Activated CD4-positive, alpha-beta T cell treated with anti-CD3 and anti-CD28 coated beads, Interleukin-2, amount 10 ng/mL, durations not matched to agents 7 days and 5 days (primary cell): ENCODE measurements at places on chromosomes 1 and 21.

GRCh38 chr21:14989359-14989758 is 75.4 kb downstream of the NRIP1 start:
- DNase-seq, result no peak

- DNase-seq, result no peak
These were observed 197.0 kb upstream of the LHX8 start for GRCh38 chr1:74937176-74937575.

DNA sequence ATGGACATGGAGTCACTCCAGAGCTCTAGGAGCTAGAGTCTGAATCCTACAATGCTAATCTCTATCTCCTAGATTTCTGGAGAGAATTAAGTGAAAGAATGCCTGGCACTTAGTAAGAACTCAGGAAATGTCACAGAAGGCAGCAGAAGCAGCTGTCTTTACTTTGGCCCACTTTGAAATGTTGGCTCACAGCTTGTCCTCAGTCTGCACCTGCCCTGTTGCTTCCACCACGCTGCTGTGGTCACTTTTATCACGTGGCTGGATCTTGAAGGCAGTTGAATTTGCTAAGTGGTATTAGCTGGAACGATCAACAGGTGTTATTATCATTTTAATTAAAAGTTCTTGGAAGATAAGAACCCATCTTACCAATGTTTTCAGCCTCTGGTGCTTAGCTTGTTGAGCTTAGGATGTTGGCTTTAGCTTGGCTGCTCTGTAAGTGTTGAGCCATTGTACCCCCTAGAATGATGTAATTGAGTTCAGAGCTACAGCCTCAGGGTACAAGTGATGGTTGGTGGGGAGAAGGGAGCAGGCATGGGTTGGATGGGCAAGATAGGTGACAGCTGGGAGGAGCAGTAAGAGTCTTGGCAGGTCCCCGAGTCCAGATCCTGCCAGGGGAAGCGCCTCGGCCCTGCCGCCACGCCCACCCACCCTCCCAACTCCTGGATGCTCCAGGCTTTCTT is 41.9 kb upstream of the EPS8L3 start:
- DNase-seq, result no peak

- DNase-seq, result no peak
These were observed 11.7 kb downstream of the HYI start for GRCh38 chr1:43441894-43442637.

- no peak for DNase-seq
These were observed 40.8 kb upstream of the MPZL1 start for GRCh38 chr1:167681024-167681423.

GRCh38 chr1:80534606-80535360 is 1266.0 kb upstream of the ADGRL2 start:
- DNase-seq, result no peak

- no peak for DNase-seq
These were observed 619 bp upstream of the ZBTB8B start for GRCh38 chr1:32464191-32464715.

GRCh38 chr1:213327017-213327667 is 276.1 kb downstream of the RPS6KC1 start:
- no peak for DNase-seq

DNA sequence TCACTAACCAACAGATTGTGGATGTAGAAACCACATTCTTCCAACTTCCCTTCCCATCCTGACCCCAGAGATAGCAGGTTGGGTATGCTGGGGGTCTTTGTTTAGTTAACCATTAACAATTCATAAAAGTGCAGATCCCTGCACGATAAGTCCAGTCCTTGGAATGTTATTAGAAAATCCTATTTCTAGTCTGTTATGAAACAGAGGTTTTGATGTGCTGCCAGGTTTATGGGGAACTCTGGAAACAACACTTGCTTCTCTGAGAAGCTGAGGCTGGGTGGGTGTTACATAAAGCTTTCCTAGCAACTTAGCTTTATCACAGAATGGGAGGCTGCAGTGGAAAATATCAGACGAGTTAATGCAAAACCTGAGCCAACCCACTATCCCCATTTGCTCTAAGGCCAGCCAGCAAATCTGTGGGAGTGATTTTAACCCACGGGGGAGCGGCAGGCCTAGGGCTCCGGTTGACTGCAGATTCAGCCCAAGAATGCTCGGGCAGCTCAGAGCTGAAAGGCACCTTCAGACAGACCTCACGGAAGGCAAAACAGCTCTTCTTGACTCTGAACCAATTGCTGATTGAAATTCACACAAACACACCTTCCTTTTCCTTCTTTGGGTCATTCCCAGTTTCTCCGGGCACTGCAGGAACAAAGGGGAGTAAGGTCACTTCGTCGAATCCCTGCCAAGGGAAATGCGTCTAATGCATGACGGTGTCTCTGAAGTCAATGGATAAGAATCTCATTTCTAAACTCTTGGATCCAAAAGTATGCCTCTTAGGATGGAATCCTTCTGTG is 111.7 kb upstream of the IRF2BP2 start:
- DNase-seq, result no peak

- DNase-seq, result no peak
These were observed 37.6 kb downstream of the FCRL2 start for GRCh38 chr1:157739229-157739901.

- no peak for DNase-seq
These were observed 210.6 kb downstream of the HLX start for GRCh38 chr1:221089803-221090202.

GRCh38 chr1:56070601-56071000 is 508.8 kb downstream of the PLPP3 start:
- DNase-seq, result no peak

- DNase-seq, result no peak
These were observed 70.3 kb upstream of the KCNK1 start for GRCh38 chr1:233543338-233544255.

GRCh38 chr1:172966844-172967540 is 83.7 kb downstream of the TNFSF18 start:
- DNase-seq, result no peak

DNA sequence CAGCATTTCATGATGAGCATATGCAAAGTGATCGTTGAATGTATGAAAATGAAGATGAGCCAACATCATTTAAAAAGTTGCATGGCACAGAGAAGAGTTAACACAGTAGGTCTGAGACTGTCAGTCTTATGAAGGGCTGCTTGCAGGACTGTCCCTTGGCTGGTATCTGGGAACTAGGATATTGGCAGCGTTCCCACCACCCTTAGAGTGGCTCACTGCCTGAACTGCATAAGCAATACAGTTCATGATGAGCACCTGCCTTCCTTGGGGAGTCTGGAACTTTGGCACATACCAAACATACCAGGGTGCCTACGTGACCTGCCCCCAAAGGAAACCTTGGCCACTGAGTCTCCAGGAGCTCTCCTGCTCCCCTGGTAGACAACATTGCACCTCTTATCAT is 161.8 kb downstream of the DSCAM start:
- no peak for DNase-seq

GRCh38 chr1:228217551-228218344 is 9.9 kb downstream of the OBSCN start:
- no peak for DNase-seq

DNA sequence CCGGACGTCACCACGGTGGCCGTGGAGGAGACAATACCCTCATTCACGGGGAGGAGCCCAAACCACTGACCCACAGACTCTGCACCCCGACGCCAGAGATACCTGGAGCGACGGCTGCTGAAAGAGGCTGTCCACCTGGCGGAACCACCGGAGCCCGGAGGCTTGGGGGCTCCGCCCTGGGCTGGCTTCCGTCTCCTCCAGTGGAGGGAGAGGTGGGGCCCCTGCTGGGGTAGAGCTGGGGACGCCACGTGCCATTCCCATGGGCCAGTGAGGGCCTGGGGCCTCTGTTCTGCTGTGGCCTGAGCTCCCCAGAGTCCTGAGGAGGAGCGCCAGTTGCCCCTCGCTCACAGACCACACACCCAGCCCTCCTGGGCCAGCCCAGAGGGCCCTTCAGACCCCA is 7.0 kb downstream of the TNFRSF14 start:
- DNase-seq, result no peak

GRCh38 chr1:86303041-86303690 is 93.0 kb downstream of the ODF2L start:
- DNase-seq, result no peak

DNA sequence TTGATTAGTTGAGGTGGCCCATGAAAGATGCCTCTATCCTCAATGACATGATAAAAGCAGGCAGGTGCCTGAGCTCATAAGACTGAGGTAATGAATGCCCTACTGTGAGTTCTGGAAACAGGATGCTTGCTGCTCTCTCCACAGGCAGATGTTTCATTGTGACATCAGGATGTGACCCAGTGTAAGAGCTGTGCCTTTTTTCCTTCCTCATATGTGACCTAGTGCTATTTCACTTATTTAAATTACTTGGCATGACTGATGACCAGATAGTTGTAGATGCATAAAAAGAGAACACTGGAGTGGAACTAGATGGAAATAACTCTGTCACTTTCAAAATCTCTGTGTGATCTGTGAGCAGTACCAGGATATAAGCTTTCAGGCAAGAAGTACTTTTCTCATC is 31.9 kb downstream of the KIF14 start:
- DNase-seq, result no peak

DNA sequence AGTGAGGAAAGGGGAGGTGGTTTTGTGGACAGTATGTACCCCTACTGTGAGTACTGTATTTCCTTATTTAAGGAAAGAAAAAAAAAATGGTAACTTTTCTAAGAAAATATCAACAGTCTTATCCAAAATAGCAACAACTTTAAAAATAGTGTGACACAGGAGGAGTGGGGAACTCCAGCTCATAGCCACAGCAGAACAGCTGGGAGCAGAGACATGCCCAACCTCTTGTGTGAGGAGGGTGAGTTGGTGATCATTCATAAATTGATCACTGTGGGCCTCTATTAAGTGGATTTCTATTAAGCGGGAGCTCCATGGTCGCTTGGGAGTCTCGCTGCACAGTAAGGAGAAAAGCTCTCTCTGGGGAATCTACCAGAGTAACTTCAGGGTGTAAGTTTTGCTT is 158.8 kb upstream of the DUSP10 start:
- DNase-seq, result no peak

DNA sequence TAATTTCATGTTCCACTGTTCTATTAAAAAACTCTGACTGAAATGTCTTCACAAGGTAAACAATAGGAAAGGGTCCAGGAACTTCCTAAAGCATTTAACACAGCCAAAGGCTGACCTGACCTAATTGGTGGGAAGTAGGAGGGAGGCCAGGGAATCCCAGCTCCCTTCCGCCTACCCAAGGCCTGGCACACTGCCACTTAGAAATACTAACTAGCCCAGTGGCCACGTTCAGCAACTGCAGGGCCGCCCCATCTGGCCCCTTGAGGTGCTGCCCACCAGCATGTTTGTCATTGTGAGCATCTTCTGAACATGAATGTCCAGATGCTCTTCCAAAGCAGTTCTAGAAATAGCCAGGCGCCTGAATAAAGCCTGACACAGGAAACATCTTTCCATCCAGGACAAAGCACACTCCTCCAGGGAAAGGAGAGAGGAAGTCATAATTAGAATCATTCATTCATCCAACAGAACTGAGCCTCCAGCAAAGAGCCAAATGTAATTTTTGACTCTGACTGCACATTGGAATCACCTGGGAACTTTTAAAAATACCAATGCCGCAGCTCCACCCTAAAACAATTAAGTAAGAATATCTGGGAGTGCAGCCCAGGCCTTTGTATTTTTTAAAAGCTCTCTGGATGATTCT is 44.6 kb upstream of the BCL9 start:
- no peak for DNase-seq

GRCh38 chr1:10965546-10966226 is 46.8 kb upstream of the TARDBP start:
- DNase-seq, result peak; percentile 18

DNA sequence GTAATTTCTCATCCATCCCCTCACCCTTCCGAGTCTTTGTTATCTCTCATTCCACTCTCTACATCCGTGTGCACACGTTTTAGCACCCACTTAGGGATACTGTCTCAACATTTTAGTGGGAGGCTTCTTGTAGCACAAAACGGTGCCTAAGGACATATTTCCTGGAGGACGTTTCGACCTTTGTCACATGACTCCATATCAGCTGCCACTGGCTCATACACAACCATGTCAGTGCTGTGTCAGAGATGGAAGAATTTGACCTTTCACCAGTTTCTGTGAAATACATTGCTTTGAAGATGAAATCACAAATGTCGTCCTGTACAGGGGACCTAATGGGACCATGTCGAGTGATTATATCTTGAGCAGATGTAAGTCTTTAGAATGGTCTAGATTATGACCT is 15.6 kb downstream of the B3GALT5 start:
- DNase-seq, result no peak

- DNase-seq, result no peak
These were observed 480.4 kb upstream of the USP24 start for GRCh38 chr1:55695552-55695951.

DNA sequence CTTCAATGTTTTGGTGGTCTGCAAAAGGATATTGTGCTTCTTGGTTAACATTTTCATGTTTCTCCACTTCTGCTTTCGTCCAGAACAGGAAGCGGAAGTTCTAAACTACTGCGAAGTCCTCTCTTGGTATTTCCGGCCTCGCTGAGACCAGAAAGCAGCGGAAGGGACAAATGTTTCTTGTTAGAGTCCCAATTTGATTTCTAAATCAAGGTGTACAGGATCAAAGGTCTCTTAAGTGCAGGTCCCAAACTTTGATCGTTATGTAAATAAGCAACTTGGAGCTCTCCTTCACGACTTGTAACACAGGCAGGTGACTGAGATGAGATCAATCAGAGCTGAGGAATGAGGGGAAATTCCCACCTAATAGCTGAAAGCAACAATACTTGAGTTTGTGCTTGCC is 40.1 kb upstream of the HMCN1 start:
- DNase-seq, result peak; percentile 45

DNA sequence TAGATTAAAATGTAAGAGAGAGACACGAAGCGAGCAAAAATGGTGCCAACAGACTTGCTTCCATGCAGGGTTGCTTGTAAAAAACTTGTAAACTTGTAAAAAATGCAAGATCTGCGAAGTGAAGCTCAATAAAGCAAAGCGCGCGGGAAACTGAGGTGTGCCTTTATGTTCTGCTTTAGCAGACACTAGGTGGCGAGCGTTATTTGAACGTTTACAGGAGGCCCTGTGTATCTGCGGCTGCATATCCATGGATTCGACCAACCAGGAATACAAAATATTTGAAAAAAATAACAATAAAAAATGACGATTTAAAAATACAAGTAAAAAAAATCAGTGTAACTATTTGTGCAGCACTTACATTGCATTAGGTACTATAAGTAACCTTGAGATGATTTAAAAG is 1.5 kb downstream of the UBE2G2 start:
- peak; percentile 34 for DNase-seq

- no peak for DNase-seq
These were observed 259.0 kb upstream of the FOXD3 start for GRCh38 chr1:63063367-63063766.

GRCh38 chr1:5688081-5689077 is 303.8 kb downstream of the NPHP4 start:
- DNase-seq, result no peak
